ENCODE measurements at places on chromosomes 1 and 21.
A peak's percentile ranks its signal among the peaks of the same experiment; 100 is the strongest.

- DNase-seq: no peak
These were observed 78.7 kb downstream of the DHRS3 start for GRCh38 chr1:12539320-12539704.

DNA sequence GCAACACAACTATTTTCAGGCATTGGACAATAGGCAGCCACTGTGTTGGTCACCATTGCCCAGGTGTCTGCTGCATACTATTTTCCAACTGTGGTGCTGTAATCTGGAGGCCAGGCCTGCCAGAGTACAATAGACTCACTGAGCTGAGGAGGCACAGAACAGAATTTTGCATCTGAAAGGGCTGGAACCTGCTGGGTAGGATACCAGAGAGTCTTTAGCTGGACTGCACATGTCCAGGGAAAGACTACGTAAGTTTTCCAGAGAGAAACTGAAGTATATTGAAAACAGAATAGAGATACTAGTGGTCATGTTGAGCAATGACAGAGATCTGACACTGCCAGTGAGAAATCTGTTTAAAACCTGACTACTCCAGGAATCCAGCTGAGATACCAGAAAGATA is 200.8 kb downstream of the RASAL2 start:
- DNase-seq: no peak

DNA sequence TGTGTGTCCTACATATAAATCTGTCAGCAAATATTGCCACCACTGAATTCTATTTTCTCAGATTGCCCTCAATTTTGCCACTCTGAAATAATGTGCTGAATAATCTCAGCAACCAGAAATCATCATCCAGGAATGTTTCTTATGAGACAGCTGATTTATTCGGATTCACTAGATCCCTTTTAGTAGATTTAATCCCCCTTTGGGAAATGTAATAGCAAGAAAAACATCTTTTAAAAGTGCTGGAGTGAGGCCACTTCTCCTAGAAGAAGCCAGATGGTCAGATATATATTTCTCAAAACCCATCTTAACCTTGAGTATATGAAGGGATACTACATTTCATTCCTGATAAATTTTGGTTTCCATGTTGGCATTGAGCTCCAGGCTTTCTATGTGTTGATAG is 327.7 kb downstream of the SMYD3 start:
- DNase-seq: no peak

- DNase-seq: no peak
These were observed 43.2 kb upstream of the ZNF281 start for GRCh38 chr1:200452850-200453552.

- DNase-seq: no peak
These were observed 115.5 kb downstream of the ACBD6 start for GRCh38 chr1:180386745-180387367.

DNA sequence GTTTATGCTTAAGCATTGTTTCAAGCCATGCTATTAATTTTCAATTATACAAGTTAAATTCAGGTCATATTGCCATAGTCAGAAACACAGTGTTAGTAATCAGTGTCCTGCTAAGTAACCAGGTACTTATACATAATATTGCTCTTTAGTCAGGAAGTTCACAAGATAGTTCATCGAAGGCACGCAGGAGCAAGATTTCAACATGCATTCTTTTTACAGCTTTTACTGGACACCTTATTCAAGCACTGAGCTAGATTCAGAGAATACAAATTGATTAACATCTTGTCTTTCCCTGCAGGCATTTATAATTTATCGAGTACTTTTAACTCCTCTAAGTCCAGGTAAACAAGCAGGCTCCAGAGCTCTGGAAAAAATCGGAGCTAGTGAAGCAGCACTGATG is 202.3 kb upstream of the BRINP3 start:
- DNase-seq: no peak

DNA sequence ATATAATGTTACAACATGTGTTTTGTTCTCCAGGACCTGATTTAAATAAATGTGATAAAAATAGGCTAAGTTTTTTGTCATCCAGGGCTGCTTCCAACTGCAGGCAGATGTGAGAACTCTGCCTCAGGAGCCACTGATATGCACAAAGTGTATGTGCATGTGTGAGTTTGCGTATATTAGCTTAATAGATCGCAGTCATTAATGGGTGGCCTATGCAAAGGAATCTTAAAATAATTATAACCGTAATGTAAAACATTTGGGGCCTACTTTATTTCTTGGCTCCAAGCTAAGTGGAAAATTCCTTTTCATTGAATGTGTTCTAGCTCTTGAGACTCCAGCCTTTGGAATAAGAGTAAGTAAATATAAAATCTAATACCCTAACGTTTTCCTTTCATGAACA is 16.8 kb downstream of the DHX9 start:
- DNase-seq: no peak

- no peak for DNase-seq
These were observed 84.2 kb downstream of the ABCA4 start for GRCh38 chr1:94036730-94037129.

DNA sequence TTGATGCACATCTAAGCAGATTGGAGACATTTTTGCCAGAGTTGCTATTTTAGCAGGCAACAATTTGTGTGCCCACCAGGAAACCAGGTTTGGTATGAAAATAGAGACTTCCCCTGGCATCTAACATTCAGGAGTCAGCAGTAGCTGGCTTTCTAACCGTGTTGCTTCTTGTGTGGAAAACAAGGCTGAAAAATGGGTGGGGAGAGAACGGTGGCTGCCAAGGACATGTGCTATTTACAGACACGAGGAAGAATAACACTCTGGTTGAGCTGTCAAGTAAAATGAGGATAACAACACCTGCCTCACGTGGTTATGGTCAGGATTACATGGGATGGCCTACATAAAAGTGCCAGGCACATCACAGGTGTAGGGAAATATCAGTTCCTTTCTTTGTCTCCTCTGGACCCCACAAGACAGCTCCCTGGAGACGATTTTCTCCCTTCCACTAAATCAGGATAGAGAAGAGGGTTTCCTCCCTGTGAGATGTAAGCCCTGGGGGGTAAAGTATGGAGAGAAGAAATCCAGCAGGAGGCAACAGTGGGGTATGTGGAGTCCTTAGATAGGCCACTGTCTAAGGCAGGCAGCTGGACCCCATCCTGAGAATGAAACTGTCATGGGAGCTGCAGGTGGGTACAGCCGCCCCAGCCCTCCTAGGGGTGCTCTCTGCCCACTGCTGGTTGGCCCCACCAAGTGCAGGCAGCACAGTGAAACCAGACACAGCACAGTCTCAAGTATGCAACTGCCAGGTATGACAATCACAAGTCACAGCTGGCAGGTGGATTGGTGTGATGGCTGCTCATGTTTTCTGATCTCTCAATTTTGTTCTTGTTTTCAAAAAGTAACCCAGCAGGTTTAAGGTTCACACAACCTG is 80.3 kb downstream of the TENT5C start:
- no peak for DNase-seq

DNA sequence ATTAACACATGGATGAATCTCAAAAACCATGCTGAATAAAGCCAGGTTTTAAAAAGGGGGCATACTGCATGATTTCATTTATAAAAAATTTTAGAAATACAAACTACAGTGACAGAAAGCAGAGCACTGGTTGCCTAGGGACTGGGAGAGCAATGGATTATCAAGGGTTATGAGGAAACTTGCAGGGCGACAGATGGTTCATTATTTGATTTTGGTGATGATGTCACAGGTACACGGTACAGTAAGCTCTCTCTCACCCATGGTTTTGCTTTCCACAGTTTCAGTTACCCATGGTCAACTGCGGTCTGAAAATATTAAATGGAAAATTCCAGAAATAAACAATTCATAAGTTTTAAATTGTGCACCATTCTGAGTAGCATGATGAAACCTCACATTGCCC is 14.1 kb downstream of the VAMP4 start:
- no peak for DNase-seq

GRCh38 chr1:62746086-62746808 is 37.7 kb upstream of the ATG4C start:
- no peak for DNase-seq

DNA sequence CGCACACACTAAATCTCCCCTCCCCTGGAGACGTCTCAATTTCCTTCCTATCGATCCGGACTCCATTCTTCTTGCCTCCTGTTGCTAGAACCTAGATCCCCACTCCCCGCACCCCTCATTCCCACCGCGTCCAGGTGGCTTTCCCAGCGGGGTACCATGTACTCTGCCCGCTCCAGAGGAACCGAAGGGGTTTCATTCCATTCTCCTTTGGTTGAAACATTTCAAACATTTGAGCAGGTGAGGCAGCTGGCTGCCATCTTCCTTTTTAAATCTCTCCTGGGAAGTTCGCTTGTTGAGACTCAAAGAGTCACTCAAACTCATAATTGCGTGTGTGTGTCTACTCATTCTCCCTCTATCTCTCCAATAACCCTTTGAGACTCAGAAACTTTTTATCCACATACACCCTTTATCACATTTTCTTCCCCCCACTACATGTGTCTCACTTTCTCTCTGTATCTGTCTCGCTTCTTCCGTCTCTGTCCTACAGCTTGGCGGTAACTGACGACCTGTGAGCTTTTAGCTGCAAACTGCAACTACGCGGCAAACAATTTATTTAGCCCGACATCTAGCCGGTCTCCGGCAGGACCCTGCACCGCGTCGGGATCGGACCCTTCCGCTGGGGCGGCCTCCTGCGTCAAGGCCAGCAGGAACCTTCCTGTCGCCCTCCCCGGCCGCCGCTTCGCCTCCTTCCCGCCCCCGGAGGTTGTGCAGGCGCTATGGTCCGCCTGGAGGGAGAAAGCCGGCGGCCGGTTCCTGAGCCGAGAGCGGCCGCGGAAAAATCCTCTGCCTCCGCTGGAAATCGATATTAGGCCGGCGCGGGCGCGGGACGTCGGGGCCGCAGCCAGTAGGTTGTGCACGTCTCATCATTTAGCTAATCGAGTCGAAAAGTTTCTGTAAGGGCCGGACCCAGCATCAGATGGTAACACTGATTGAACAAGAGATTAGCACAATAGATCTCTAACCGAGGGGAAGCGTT is 3.0 kb upstream of the FOXD3 start:
- no peak for DNase-seq

GRCh38 chr21:46567348-46567747 is 37.5 kb downstream of the S100B start:
- no peak for DNase-seq

- DNase-seq: no peak
These were observed 82.7 kb downstream of the CAMTA1 start for GRCh38 chr1:6867729-6868659.

- DNase-seq: no peak
These were observed 63.0 kb upstream of the PRDX6 start for GRCh38 chr1:173414136-173414535.

- DNase-seq: no peak
These were observed 139.5 kb downstream of the GRIK3 start for GRCh38 chr1:36894824-36895223.

GRCh38 chr1:246117066-246117791 is 389.9 kb downstream of the SMYD3 start:
- DNase-seq: no peak

- peak; percentile 60 for DNase-seq
These were observed 41.5 kb downstream of the UBE4B start for GRCh38 chr1:10074059-10074851.

DNA sequence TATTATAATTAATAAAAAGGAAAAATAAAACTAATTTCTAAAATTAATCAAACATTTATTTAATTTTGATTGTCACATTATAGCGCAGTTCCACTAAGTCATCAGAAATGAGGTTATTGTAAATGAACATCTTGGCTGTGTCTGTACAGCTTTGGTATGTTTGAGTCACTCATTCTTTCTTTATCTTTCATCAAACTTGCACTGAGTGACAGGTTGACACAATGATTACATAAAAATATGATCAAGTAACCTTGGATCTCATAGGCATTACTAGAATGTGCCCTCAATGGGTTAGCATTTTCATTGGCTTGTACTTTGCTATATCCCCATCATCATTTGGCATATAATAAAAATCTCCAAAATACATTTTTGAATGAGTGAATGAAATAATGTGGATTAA is 1353.2 kb upstream of the ADGRL2 start:
- no peak for DNase-seq

GRCh38 chr1:234302354-234302962 is 70.8 kb upstream of the COA6 start:
- no peak for DNase-seq

- no peak for DNase-seq
These were observed 962.2 kb downstream of the ADGRL2 start for GRCh38 chr1:82762829-82763532.

DNA sequence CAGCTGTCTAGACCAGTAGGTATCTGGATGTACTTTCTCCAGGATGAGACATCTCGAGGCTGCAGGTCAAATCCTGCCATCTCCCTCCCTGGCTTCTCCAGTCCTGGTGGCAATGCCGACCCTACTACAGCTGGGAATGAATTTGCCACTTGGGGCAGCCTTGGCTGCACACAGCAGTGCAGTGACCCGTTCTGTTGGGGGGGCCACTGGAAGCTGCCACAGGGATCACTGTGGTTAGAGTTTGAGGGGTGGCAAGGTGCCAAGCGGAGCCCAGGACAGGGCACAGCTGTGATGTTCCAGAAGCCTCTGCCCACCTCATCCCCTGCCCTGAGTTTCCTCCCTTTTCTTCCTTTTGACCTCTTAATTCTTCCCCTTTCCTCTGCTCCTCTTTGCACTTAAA is 17.1 kb downstream of the COL6A2 start:
- DNase-seq: no peak

DNA sequence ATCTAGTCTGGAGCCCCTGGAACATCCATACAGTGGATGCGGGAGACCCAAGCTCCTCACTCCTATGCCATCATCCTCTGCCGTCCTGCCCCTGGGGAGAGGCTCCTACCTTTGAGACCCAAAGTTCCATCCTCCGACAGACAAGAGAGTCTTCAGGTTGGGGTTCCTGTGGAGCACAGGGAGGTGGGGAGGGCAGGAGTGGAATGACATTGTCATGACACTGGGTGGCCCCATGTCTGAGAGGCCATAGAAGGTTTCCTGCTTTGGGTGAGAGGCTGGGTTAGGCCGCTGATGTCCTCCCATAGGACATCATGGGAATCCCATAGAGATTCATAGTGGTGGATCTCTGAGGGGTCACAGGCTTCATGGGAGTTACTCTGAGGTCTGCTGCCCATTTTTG is 2.0 kb downstream of the CHI3L1 start:
- no peak for DNase-seq

- no peak for DNase-seq
These were observed 9.7 kb downstream of the DNASE2B start for GRCh38 chr1:84407958-84408422.

GRCh38 chr1:96649301-96649700 is 72.3 kb upstream of the PTBP2 start:
- DNase-seq: no peak

- no peak for DNase-seq
These were observed 71.4 kb downstream of the SYT6 start for GRCh38 chr1:114082304-114082630.

DNA sequence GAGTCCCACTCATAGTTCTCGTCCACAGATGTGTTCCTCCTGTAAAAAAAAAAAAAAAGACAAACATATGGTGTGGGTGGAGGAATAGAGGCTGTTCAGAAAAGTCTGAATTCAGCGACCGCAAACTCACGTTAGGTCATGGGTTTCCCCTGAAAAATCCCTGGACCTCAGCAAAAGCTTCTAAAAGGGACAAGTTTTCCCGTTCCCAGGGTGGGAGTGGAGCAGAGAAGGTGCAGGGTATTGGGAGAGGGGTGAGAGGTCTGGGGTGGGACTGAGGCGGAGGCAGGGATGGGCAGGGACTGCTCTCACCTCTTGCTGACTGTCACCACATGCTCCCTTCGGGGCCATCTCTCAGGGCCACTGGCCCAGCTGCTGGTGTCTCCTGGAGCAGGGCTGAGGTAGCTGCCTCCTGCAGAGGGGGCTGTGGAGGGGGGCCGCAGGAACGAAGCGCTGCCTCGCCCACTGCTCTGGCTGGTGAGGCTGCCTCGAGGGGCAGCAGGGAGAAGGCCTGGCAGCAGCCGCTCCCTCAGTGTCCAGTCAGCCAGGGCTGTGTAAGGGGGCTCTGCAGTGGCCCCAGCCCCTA is 2.6 kb upstream of the TAGLN2 start:
- DNase-seq: no peak

GRCh38 chr1:204947338-204947737 is 76.7 kb downstream of the NFASC start:
- DNase-seq: no peak

Measured in SW 1271 (cell line).